ENCODE measurements at places on chromosomes 11 and 22. TPM values are rescaled to one million over a fixed set of nuclear protein-coding genes. Genes with fewer than 3 reads are reported as not detected.

DNA sequence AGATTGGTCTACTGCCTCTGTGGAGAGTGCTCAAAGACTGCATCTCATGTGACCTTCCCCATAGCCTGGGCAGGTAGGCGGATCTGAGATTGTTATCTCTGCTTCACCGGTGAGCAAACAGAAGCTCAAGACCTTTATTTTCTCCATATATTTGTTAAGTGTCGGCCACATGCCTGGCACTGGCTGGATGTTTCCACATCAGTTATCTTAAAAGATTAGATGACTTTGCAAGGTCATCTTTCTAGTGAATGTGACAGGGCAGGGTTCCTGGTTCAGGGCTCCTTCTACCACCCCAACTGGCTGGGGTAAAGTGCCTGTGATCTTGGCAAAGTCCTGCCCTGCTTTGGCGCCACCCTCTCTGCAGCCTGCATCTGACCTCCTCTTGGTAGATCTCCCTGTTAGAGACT lies 125.0 kb downstream of the CCDC81 start:
- H3K27me3 ChIP-seq, result no peaks in the 10 kb centered on the region
- peaks cover 10% of the 10 kb centered on the region for H3K4me1 ChIP-seq
- H3K4me3 ChIP-seq, result no peak overlapping the region
- no peak for DNase-seq

DNA sequence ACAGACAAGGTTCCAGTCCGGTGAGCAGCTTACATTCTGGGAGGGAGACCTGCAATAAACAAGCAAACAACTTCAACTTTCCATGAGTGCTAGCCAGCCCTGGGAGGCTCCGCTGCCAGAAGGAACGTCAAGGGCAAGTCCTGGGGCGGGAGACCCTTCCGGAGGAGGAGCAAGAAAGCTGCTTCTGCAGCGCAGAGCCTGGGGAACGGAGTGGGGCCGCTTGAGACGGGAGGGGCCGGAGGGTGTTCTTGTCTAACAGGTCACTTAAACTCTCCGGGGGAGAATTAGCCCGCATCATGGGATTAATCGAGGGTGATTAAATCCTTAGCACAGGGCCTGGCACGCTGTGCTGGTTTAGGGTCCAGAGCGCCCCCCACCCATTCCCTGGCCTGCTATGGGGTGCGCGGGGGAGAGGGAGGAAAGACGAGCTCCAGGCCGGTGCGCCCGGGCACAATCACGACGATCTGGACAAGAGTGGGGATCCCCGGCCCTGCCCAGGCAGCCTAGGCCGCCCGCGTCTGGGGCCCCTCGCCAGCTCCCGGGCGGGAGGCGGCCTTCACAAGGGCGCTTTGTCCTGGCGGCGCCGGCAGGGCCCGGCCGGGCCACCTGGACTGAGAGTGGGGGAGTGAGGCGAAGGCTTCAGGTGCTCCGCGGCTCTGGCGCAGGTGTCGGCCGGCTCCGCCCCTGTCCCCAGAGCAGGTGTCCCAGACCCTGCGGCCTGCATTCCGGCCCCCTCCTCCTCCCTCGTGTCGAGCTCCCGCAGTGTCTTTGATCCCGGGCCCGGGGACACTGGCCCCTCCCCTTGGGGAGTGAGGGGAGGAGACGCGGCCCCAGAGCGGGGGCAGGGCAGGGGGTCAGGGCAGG lies 663 bp upstream of the LARGE2 start:
- no peaks in the 10 kb centered on the region for H3K36me3 ChIP-seq
- no peak overlapping the region for H3K27ac ChIP-seq
- peaks cover 11% of the 10 kb centered on the region for H3K4me1 ChIP-seq
- H3K27me3 ChIP-seq, result peaks cover 34% of the 10 kb centered on the region
- DNase-seq, result no peak

HBG2 gene
- total RNA-seq, result not detected

GRCh38 chr22:29886596-29886995 lies 3.6 kb downstream of the MTMR3 start:
- no peak overlapping the region for H3K4me3 ChIP-seq
- no peak overlapping the region for H3K27ac ChIP-seq
- H3K4me1 ChIP-seq, result peaks cover 7% of the 10 kb centered on the region
- peaks cover 2% of the 10 kb centered on the region for H3K27me3 ChIP-seq
- H3K36me3 ChIP-seq, result peaks cover 11% of the 10 kb centered on the region

GRCh38 chr11:3969613-3970012 lies 114.1 kb downstream of the STIM1 start:
- H3K36me3 ChIP-seq, result peaks cover 5% of the 10 kb centered on the region
- no peak for DNase-seq
- H3K27me3 ChIP-seq, result no peaks in the 10 kb centered on the region
- 0 out of 2 replicates have a peak, but pooled peaks cover 5% of the 10 kb centered on the region for H3K4me1 ChIP-seq
- no peak overlapping the region for H3K4me3 ChIP-seq
- no peak overlapping the region for H3K27ac ChIP-seq

DNA sequence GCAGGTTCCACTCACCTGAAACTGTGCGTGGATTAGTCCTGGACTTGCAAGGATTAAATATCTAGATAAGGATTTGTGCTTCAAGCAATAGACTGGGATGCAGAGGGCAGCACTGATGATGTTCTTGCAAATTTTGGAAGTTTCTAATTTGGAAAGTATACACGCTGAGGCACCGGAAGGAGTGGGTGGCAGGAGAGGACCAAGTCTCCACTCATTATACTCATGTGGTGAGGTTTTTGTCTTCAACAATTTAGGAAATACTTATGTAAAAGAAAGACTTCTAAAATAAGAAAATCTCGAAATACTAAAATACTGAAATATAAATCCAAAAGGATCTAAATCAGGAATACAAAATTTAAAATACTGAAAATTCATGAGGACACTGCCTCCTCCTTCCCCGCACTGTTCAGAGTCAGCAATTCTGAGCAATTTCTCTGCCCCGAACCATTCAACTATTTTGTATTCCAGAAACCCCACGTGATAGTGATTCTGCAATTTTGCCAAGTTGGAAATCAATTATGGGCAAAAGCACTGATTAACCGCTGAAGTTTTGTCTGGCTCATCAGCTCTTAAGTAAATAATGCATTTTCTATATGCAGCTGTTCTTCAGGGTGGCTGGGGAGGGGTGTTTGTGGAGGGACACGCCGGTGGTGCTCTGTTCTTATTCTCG lies 47.0 kb upstream of the CLMP start:
- DNase-seq, result no peak
- H3K27me3 ChIP-seq, result no peaks in the 10 kb centered on the region
- H3K4me1 ChIP-seq, result peaks cover 48% of the 10 kb centered on the region
- H3K36me3 ChIP-seq, result no peaks in the 10 kb centered on the region

MS4A4A gene
- not detected for total RNA-seq
